ENCODE measurements at places on chromosomes 4 and X. TPM values are rescaled to one million over a fixed set of nuclear protein-coding genes. Genes with fewer than 3 reads are reported as not detected.

GRCh38 chr4:147635348-147635747, 18.2 kb downstream of the TMEM184C start:
- no peak for DNase-seq

GRCh38 chrX:134695999-134696398, 37.7 kb upstream of the PLAC1 start:
- DNase-seq = no peak

- no peak for DNase-seq
Measured at GRCh38 chr4:1851575-1852410, 4.2 kb downstream of the LETM1 start.

DNA sequence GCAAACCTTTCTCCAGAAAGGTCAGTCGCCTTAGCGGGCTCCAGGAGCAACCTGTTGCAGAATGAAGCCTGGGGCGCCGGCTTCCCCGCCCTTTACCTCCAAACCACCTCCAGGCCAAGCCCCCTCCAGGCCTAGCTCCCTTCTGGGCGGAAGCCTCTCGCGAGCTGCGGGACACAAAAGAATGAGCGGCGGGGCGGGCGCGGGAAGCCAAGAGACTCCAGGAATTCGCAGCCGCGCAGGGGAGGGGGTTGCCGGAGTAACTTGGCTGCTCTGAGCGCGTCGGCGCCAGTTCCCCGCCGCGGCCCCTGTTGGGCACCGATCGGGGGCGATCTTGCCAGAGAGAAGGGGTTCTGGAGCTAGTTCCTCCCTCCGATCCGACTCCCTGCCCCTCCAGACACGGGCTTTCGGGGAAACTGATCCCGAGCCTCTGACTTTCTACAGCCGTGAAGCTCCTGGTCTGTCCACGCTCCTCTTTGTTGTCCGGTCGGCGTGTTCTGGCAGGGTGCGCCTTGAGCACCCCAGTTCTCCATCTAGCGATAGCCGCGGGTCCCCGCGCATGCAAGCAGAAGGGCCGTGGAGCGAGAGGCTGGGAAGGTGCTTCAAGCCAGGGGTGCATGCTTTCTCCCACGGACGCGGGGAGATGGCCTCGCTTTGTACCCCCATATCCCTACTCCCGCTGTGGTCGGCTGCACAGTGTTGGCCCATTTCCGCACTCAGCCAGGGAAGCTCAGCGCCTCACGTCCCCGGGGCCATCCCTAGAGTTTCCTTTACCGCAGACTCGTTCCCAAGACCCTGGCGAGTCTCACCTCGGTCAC, 1.2 kb downstream of the PROM1 start:
- no peak for DNase-seq

CLCN4 gene
- total RNA-seq = 0.30 TPM

RBMX2 gene
- 26.4 TPM for total RNA-seq

STS gene
- total RNA-seq = 1.4 TPM

ADH7 gene
- not detected for total RNA-seq
